ENCODE measurements at places on chromosomes 1 and 21.

DNA sequence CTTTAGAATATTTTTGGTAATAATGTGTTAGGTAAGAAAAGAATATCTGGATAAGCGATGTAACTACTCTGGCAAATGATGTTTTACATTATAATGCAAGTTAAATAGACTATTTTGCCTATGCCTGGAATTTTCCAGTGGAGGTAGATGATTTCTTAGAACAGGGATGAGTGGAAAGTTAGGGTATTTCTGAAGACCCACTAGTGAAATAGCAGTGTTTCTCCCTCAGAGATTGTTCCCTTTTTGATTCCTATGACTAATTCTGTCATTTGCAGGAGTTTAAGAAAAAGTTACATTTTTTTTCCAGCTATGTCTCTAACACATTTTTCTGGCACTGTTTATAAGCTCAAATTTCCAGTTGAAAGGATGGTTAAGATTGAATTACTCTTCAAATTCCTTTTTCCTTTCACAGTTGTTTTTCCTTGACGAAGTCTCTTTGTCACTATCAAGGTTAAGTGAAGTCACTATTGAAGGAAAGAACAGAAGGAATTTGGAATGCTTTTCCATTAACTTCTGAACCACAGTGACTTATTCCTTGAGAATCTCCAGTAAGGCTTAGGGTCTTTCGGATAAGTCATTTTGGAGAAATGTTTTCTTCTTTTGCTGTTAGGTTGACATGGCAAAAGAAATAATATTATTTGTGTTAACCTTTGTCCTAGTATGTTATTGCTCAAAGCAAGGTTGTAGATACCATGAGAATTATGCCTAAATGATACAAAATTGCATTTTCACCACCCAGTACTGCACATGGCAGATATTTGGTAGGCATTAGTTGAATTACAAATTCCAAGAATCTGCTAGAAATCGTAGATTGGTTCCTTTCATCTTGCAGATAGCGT lies 42.9 kb upstream of the ZNF326 start:
- peak; percentile 49 for DNase-seq

DNA sequence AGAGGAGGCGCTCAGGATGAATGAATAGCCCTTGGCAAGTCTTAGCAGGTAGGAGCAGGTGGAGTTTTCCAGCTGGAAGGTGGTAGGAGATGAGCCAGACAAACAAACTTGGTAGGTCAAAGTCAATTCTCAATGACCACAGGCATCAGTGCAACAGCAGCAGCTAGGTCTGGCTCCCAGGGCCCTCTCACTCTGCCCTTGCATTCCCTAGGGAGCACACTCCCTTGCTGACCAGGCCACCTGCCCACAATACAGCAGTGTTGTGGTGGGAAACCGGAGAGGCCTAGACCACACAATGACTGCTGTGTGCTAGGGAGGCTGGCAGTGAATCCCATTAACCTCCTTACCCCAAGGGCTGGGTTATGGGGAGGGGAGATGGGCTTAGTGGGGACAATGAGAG lies 13.0 kb upstream of the PAQR6 start:
- DNase-seq: no peak

GRCh38 chr1:70200065-70200464 lies 5.3 kb downstream of the LRRC40 start:
- DNase-seq: no peak

DNA sequence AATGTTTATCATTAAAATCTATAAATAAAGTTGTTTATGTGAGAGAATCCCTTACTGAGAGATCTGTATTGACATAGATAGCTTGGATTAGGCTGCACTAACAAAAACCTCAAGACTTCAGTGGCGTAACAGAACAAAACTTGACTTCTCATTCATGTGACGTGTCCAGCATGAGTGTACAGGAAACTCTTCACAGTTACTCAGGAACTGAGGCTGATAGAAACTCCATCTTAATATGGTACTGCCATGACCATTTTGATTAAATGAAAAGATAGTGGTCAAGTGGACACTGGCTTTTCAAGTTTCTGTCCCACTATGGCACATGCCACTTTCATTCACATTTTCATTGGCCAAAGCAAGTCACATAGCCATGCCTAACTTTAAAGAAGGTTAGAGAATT lies 3.7 kb downstream of the ST3GAL3 start:
- peak; percentile 88 for DNase-seq

- DNase-seq: no peak
Observed at GRCh38 chr1:1003618-1004419, 3.9 kb upstream of the HES4 start.

- peak; percentile 72 for DNase-seq
Observed at GRCh38 chr1:87325982-87326738, 2.5 kb upstream of the LMO4 start.

DNA sequence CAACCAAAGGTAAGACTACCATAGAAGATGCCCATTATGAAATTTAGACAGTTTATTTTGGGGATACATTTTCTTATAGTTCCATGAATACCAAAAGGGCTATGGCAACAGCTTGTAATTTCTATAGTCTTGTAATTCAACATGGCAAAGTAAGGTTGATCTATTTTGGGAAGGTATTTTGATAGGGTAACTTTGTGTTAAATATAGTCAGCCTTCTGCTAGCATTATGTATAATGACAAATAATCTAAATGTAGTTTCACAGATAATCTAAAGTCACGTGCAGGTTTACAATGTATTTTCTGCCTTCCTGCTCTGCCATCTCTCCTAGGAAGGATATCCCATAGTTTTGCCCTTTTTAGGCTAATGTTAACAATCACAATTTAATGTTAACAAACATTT lies 85.9 kb upstream of the DPH5 start:
- no peak for DNase-seq

DNA sequence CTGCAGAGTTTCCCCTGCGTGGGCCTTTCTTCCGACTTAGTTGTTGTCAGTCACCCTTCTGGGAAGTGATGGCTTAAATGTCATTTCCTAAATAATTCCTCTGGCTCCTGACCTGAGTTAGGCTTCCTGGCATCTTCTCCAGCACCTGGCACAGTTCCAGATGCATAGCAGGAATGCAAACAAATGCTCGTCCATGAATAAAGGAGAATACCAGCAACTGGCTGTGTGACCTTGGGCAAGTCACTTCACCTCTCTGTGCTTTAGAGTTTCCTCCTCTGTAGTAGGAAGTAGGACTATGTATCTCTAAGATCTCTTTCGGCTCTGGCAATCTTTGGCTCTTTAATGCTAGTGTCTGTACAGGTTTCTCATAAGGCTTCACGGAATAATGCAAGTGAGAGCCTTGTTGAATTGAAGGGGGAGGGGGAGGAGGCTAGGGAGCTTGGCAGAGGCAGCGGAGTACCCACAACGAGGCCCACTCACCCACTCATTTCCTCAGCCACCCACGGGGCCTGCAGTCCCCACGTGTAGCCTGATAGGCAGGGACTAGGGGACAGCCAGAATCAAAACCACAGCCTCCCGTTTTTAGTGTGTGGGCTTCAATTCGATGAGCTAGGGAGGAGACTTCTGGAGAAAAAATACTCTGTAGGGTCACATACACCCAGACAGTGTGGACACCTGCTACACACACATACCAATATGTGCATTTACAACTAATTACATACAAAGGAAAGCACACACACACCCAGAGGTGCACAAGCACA lies 48.1 kb downstream of the TENT5C start:
- DNase-seq: no peak

DNA sequence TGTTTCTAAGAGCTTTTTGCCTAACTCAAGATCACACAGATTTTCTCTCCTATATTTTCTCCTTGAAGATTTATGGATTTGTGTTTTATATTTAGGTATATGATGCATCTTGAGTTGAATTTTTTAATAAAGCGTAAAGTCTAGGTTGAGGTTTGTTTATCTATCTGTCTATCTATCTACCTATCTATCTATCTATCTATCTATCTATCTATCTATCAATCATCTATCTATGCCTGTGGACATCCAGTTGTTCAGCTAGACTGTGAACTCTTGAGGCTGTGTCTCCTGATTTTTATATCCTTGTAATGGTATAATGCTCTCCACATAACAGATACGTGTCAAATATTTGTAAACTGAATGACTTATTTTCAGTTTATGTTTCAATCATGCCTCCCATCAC lies 120.1 kb downstream of the DNAH14 start:
- no peak for DNase-seq

DNA sequence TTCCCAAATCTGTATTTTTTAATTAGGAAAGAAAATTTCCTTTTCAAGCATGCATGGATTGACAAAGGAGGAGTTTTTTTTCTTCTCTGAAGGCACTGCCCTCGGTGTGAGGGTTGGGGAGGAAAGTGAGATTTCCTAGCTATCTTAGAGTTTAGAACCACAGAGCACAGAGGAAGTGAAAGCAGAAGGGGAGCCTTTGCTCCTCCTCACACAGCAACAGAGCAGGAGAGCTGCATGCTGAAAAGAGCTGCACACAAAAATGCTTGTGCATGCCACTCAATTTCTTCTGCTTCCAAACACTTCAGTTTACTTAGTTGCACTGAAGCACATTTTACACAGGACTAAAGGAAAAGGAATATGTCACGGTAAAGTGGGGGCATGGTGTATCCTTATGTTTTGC lies 308.1 kb downstream of the GPATCH2 start:
- no peak for DNase-seq

DNA sequence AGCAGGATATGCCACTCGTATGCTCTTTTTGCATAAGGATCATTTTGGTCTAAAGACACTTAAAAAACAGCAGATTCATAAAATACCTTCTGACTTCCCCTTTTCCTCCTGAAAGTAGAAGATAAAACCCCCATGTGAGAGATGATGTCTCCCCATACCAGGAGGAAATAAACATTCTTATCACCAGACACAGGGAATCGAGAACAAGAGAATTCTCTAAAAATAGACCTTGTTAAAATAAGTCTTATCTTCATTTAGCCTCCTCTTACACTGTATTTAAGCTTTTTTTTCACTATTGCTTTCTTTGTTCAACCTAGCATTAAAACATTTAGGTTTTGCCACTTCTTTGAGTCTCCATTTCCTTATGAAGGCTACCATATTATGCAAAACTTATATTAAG lies 709.3 kb downstream of the KCNT2 start:
- DNase-seq: peak; percentile 18

- DNase-seq: no peak
Observed at GRCh38 chr21:28423521-28424190, 569.0 kb downstream of the LTN1 start.

GRCh38 chr21:44050276-44050675 lies 38.2 kb downstream of the TRAPPC10 start:
- peak; percentile 9 for DNase-seq

DNA sequence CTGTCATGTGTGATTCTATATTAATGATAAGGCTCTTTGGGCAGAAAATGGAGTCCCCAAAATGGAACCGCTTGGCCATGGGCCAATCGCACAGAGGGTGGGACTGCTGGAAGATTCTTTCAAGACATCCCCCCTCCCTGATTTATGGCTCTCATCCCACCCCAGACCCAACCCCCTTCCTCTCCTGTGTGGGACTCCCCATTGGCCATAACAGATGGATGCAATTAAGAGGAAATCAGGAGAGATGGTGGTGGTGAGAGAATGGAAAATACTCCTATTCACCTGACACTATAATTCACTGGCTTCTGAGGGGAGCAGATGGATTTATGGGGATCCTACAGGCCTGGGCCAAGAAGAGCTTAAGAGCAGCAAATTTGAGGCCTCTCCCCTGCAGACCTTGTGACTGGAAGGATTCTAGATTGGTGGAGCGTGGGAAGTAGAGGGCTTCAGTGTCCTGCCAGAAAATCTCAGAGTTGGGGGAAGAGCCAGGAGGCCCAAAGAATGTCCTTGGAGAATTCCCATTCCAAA lies 1.7 kb downstream of the IGFN1 start:
- no peak for DNase-seq

DNA sequence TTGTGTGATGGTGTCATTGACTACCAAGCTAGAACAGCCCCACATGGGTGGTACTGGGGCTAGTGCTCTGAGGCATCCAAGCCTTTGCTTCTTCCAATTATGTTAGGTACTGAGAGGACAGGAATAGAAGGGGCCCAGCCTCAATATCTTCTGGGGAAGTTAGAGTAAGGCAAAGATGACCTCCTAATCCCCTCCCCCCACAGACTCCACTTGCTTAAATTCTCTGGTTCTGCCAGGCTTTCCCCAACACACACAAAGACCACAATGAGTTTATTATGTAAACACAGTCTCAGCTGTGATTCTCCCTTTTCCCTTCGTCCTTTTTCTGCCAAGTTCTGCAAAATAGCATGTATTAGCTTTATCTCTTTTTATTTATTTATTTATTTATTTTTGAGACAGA lies 3.1 kb upstream of the TACSTD2 start:
- no peak for DNase-seq

GRCh38 chr1:228211531-228212414 lies 3.9 kb downstream of the OBSCN start:
- no peak for DNase-seq

- DNase-seq: peak; percentile 37
Observed at GRCh38 chr1:31122741-31123140, 57.2 kb upstream of the PUM1 start.

GRCh38 chr1:181126289-181126688 lies 37.8 kb downstream of the IER5 start:
- no peak for DNase-seq

- DNase-seq: peak; percentile 26
Observed at GRCh38 chr1:64856553-64856952, 109.8 kb downstream of the JAK1 start.

DNA sequence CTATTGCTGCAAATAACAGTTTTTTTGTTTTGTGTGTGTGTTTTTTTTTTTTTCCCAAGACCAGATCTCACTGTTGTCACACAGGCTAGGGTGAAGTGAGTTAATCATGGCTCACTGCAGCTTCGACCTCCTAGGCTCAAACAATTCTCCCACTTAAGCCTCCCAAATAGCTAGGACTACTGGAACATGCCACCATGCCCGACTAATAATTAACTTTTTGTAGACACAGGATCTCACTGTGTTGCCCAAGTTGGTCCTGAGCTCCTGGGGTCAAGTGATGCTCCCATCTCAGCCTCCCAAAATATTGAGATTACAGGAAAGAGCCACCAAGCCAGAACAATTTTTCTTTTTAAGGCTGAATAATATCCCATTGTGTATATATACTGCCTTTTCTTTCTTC lies 34.9 kb downstream of the DRAM2 start:
- no peak for DNase-seq

DNA sequence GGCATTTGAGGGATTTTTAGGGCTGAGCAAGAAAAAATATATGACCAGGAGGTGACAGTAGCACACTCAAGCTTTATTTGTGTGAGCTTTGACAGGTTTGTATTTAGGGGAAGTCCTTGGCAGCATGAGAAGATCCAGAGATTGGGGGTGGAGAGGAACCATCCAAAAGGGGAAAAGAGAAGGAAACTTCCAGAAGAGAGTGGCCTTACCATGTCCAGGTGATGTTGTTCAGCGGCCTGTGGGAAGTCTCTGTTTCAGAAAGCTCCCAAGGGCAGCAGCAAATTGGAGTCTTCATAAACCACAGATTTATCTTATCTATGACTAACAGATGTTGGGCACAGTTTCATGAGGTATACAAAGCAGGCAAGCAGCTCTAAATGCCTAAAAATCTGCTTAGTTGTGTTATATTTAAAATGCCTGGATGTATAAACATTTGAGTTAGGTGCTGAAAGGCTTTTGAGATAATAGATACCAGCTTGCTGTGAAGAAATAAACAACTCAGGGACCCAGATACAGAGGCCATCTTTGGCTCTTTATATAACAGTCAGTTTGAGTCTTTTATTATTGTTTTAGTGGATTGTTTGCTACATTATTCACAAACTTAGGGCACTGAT lies 21.2 kb upstream of the ADAR start:
- DNase-seq: peak; percentile 10

Data from choroid plexus epithelial cell (primary cell).